ENCODE measurements at places on chromosomes 2 and 18.

GRCh38 chr2:241148239-241148638 is 1.0 kb downstream of the PASK start:
- DNase-seq, result no peak

- no peak for DNase-seq
These were observed 169.2 kb upstream of the NOSTRIN start for GRCh38 chr2:168633200-168633599.

DNA sequence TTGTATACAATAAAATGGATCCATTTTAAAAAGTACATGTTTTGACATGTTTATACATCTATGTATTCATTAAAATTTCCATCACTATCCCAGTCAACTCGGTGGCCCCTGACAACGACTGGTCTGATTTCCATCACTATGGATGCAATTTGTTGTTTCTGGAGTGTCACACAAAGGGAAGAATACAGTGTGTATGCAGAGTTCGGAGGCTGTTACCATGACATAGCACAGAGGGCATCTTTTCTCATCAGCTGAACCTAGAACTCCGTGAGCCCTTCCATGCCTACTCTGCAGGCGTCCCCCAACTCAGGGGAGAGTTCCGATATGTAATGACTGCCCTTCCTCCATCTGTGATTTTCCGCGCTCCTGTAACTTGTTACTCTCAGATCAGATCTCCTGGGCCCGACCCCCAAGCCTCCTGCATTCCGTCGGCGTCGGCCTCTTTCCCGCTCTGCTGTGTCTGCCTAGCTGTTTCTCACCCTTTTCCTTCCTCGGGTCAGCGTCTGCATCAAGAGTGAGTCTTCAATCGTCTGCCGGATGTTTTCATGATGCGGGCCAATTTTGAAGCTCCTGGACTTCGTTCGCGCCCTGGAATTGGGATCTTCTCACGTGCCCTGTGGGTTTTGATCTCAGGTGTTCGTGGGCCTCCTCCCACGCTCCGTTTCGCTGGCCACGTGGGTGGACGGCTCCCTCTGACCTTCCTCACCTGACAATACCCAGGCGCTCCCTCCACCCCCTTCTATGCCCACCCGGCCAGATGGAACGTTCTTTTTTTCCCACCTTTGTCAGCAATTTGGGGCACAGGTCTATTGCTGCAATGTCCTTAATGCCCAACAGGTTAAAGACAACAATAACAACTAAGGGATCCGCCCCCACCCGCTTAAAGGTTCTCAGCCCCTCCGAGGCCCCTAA is 161.0 kb downstream of the TWIST2 start:
- no peak for DNase-seq

DNA sequence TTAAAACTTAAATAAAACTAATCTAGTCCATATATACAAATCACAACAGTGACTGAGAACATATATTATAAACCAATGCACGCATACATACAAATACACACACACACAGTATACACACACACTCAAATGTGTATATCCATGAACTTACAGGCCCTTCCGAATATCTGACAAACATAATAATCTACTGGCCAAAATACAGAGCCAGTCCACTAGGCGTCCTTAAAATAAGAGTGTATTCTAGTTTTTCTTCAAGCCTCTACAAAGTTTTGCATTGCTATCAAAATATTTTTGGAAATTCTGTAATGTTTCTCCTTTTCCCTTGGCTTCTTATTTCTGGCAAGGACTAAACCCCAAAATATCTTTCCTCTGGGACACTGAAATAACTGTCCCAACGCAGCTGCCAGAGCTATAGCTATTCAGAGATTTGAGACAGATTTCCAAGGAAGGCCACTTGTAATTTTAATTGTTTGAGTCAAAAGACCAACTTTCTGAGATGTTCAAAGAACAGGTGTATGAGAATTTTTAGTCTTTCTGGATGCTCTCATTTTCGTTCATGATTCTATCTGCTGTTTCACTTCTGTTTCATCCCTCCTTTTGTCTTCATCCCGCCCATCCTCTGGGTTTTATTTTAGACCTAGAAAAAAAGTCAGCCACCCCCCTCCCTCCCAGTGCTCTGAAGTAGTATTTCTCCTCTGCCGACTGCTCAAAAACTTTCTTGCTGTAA is 24.1 kb upstream of the SP3 start:
- no peak for DNase-seq

DNA sequence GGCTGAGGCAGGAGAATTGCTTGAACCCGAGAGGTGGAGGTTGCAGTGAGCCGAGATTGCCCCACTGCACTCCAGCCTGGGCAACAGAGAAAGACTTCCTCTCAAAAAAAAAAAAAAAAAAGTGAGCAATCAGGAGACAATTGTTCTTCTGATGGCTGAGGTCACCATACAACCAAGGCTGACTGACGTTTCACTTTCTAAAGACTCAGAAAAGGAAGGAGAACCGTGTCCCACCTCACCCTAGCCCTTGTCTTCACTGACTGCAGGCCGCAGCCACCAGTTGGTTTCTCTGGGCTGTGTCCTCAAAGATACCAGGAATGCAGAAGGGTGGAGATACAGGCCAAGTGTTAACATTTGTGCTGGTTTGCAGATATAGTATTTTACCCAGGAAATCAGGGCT is 7.7 kb upstream of the SLC35F6 start:
- DNase-seq, result no peak

DNA sequence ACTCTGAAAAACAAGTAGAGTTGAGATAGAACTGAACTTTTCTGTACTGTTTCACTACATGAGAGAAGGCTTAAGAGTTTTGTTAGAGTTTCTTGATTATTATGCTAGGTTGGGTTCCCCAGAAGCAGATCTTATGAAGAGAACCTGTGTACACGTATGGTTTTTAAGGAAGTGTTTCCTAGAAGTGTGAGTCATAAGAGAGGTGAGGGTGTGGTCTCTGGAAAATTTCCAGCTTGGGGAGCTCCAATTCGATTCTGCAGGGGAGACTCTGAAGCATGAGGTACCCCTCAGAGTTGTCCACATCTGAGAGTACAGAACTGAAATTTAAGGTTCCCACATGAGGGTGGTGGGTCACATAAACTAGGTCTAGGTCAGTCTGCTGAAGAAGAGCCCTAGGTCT is 83.3 kb upstream of the MAP2 start:
- DNase-seq, result no peak

- DNase-seq, result no peak
These were observed 52.3 kb downstream of the DDX1 start for GRCh38 chr2:15643791-15644585.

- no peak for DNase-seq
These were observed 883 bp upstream of the EHBP1 start for GRCh38 chr2:62704654-62705006.

GRCh38 chr2:102585847-102586404 is 33.4 kb upstream of the SLC9A2 start:
- DNase-seq, result no peak

GRCh38 chr18:57063601-57064103 is 83.2 kb upstream of the BOD1L2 start:
- DNase-seq, result no peak

DNA sequence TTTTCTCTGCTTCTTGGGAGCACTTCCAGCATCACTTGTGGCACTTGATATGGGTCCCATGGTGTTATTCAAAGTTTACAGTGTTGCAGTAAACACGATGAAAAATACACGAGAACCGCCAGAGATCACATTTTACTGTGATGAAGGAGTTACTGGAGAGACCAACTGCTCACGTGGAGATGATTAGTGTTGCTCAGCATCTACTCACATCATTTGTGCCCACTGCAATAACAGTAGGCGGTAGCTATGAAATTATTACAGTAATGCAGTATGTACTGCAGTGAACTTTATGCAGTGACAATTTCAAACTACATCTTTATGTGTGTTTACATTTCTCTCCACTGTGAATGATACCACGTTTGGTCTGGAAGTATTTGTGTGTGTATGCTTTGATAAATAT is 93.5 kb downstream of the SLC4A3 start:
- no peak for DNase-seq

- DNase-seq, result no peak
These were observed 164.5 kb downstream of the PTH2R start for GRCh38 chr2:208570851-208571763.

- DNase-seq, result no peak
These were observed 73.0 kb upstream of the EPB41L5 start for GRCh38 chr2:119939915-119940314.

DNA sequence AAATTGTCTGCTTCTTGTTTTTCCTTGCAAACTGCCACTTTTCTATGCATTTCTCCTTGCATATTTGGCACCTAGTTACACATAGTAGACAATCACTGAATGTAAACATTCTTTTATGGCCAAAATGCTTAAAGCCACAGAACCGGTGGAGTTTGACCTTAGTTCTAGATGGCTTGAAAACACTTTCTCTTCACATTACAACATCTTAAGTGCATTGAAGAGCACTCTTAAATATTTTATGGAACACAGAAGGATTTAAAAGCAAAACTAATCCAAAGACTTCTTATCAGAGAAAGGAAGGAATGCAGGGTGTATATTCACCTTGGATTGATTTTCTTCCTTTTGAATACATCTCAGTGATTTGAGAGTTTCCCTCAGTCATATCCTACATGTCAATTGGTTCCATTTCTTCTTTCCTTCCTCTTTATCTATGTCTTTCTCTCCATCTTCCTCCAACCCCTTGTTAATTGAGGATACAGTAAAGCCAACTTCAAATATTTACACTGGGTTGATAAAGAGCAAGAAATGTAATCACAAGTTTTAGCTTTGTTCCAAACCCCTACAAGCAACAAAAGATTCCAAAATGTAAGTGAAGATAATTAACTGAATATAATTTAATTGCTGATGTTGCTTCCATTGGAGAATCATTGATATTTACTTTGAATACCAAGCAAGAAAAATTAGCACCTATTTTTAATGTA is 548.0 kb downstream of the CNTNAP5 start:
- DNase-seq, result no peak

- DNase-seq, result no peak
These were observed 316.2 kb downstream of the CDH2 start for GRCh38 chr18:27860701-27861107.

DNA sequence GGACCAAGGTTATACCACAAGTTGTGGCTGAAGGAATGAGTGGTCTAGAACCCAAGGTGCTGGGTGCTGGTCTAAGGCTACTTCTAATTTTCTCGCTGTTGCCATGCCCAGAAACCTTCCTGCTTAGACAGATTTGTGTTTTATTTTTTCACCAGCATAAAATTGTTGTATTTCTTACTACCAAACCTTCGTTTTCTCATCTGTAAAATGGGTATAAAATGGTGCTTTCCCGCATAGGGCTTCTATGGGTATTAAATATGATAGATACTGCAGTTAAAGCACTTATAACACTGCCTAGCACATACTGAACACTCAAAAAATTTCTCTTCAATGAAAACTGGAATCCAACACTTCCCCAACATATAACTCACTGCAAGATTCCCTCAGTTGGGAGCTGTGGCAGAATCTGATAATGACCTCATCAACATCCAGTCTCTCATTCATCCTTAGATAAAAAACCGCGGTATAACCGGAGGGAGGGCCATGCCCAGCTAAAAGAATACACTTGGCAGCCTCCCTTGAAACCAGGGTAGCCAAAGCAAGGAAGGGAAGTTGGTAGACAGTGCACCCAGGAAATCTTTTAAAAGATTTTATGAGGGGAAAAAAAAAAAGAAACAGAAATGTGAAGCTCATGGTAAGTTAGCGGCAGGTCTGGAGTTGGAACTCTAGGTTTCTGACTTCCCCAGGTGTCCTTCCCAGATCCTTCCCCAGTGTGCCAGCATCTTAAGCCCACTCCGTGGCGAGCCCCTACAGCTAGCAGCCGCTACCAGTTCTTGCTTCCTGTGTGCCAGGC is 1.2 kb downstream of the NEMP2 start:
- no peak for DNase-seq

DNA sequence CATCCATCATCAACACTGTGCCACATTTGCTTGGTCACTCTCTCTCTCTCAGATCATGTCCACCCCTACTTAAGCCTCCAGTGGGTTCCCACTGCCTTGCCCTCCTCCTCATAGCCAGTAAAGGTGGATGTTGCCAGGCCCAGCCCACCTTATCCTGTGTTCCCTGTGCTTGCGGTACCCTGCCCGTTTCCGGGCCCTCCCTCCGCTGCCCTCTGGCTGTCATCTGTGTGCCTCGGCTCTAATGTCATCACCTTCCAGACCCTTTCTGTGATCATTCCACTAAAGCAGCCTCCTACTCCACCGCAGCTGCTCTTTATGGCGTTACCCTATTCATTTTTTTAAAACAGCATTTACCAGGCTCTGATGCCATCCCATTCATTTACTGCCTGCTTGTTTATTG is 305.7 kb upstream of the SKOR2 start:
- DNase-seq, result no peak

DNA sequence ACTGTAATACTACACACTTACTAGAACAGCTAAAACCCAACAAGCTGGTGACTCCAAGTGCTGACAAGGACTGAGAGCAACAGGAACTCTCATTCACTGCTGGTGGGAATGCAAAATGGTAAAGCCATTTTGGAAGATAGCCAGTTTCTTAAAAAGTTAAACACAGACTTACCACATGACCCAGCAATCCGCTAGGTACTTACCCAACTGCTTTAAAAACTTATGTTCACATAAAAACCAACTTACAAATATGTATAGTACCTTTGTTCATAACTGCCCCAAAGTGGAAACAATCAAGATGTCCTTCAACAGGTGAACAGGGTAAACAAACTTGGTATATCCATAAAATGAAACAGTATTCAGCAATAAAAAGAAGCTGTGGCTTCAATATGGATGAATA is 153.1 kb upstream of the ZFP36L2 start:
- no peak for DNase-seq

- DNase-seq, result no peak
These were observed 558.4 kb downstream of the SLC4A3 start for GRCh38 chr2:220185766-220186305.

DNA sequence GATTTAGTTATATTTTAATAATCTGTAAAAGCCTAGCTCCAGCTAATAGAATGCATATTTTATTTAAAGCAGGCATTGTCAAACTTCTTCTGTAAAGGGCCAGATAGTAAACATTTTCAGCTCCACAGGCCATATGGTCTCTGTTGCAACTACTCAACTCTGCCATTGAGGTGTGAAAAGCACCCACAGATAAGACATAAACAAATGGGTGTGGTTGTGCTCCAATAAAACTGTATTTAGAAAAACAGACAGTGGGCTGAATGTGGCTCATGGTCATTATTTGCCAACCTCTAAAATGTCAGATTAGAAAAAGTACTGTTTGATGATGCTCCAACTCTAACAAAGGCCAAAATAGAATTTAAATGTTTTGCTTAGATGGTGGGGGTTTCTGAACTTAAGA is 519.9 kb downstream of the RNF144A start:
- no peak for DNase-seq

- no peak for DNase-seq
These were observed 111.5 kb upstream of the CNGA3 start for GRCh38 chr2:98234776-98235175.

All from activated CD8-positive, alpha-beta memory T cell treated with anti-CD3 and anti-CD28 coated beads for 48 hours (primary cell).